ENCODE measurements at places on chromosomes 6 and 20. TPM values are rescaled to one million over a fixed set of nuclear protein-coding genes. Genes with fewer than 3 reads are reported as not detected.
A peak's percentile ranks its signal among the peaks of the same experiment; 100 is the strongest.

ADTRP gene
- not detected for total RNA-seq

MTHFD1L gene
- 37.4 TPM for total RNA-seq

HCRTR2 gene
- total RNA-seq, result not detected

PROKR2 gene
- not detected for total RNA-seq

UNC5CL gene
- 3.7 TPM for total RNA-seq

GRCh38 chr6:33772902-33773472, 15.9 kb downstream of the LEMD2 start:
- H3K4me1 ChIP-seq, result peaks cover 4% of the 10 kb centered on the region
- peaks cover 27% of the 10 kb centered on the region for H3K36me3 ChIP-seq
- H3K4me3 ChIP-seq, result no peak overlapping the region

DNA sequence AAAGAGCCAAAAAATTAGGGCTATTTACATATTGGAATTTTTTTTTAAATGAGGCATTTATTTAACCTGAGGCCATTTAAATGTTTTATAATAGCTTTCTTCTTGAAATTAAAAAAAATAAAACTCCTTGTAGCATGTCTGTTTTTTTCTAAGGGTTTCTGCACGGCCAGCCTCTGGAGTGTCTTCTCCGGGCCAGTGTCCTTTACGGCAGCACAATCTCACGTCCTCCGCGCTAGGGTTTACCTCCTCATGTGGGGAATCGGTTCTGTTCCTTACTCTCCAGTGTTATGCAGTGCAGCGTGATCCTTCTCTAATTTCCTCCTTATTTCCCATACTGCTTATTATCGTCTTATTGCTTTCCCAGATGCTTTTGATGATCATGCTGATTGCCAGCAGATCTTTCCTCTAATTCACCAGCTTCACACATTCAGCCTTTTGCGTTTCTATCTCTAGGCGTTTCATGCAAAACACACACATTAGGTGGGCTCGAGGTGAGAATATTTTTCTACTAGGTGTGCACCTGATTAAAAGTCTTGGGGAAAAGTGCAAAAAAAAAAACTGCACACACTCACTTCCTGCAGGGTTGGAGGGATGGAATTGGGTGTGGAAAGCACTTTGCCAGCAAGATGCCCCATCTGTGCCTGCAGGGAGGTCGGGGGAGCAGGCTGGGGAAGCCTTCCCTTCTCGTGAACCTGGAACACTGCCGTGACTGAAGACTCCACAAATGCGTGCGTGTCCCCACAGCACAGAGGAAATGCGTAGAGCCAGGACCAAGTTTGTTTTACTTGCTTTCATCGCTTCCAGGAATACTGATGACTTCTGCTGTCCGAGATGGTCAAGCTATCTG, 56.1 kb downstream of the PSMG4 start:
- no peak overlapping the region for H3K4me3 ChIP-seq
- H3K36me3 ChIP-seq, result peaks cover 14% of the 10 kb centered on the region
- H3K4me1 ChIP-seq, result no peaks in the 10 kb centered on the region
- no peak for DNase-seq
- H3K27me3 ChIP-seq, result peaks cover 7% of the 10 kb centered on the region

DNA sequence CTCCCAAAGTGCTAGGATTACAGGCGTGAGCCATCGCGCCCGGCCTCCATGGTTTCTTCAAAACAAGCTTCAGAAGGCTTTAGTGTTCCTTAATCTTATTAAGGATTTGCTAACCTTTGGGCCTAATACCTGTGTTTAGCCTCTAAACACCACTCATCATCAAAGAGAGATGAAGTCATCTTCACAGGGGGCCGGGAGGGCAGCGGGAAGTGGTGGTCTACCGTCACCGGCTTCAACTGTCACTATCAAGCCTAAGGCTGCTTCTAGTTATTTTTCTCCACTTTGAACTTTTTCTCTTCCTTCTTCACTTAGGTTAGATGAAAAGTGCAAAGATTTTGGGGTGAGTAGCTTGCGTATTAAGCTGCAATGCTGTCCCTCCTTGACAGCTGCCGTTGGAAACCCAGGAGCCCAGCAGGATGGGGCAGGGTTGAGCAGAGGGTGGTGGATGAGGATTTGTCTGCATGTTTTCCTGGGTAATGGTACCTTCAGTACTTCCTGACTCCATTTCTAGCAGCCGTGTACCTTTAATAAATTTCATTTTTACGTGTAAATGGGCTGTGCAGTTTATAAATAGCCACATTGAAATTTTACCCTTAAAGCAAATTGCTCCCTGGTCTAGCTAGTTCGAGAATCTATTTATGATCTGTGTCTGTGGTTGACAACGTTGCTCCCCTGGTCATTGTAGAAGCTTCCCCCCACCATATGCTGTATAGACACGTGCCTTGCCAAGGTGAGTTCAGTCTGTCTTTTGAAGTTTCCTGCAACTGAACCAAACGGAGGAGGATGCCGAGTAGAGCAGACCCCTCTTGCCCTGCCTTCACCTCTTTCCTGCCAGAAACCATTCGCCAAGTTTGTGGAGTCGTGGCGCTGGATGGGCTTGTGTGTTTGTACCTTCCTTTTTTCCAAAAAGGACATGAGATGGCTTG, 64.8 kb downstream of the SYNJ2 start:
- peaks cover 12% of the 10 kb centered on the region for H3K36me3 ChIP-seq
- no peak overlapping the region for H3K4me3 ChIP-seq
- no peak for DNase-seq
- H3K27me3 ChIP-seq, result no peaks in the 10 kb centered on the region
- H3K27ac ChIP-seq, result no peak overlapping the region

DNA sequence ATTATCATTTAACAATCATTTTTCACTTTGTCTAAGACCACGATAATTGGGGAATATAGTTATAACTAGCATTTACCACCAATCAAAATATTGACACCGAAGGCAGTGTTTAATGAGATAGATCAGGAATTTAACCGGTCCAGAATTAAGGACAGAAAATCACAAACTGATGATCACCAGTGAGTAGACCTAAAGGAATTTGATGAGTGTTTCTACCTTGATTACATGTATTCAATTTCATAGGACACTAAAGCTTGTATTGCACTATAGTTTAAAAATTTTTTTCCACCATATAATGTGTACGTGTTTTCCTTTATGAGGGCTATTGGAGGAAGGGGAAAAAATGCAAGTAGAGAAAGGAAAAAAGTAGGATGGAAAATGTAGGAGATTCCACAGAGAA, 22.6 kb upstream of the ARHGAP18 start:
- H3K27ac ChIP-seq, result no peak overlapping the region
- H3K4me1 ChIP-seq, result peaks cover 14% of the 10 kb centered on the region
- H3K36me3 ChIP-seq, result no peaks in the 10 kb centered on the region
- no peak overlapping the region for H3K4me3 ChIP-seq
- DNase-seq, result no peak

DNA sequence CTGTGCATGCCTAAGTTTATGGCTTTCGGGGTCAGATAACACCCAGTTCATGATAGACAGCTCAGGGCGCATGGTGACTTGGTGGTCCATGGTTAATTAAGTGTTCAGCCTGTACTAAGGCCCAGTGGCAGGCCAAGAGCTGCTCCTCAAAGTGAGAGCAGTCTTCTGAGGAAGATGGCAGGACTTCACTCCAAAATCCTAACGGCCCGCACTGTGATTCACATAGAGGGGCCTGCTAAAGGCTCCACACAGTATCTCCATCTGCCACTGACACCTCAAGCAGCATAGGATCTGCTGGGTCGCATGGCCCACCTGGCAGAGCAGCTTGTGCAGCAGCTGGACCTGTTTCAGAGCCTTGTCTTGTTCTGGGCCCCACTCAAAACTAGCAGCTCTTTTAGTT, 10.6 kb upstream of the CST7 start:
- H3K27me3 ChIP-seq, result no peaks in the 10 kb centered on the region
- no peak overlapping the region for H3K4me3 ChIP-seq
- no peaks in the 10 kb centered on the region for H3K4me1 ChIP-seq
- H3K36me3 ChIP-seq, result no peaks in the 10 kb centered on the region
- H3K27ac ChIP-seq, result no peak overlapping the region
- no peak for DNase-seq

- peaks cover 3% of the 10 kb centered on the region for H3K27me3 ChIP-seq
- no peaks in the 10 kb centered on the region for H3K4me1 ChIP-seq
- no peaks in the 10 kb centered on the region for H3K36me3 ChIP-seq
- H3K4me3 ChIP-seq, result no peak overlapping the region
Observed at GRCh38 chr6:98992535-98992934, 44.8 kb upstream of the FBXL4 start.

DNA sequence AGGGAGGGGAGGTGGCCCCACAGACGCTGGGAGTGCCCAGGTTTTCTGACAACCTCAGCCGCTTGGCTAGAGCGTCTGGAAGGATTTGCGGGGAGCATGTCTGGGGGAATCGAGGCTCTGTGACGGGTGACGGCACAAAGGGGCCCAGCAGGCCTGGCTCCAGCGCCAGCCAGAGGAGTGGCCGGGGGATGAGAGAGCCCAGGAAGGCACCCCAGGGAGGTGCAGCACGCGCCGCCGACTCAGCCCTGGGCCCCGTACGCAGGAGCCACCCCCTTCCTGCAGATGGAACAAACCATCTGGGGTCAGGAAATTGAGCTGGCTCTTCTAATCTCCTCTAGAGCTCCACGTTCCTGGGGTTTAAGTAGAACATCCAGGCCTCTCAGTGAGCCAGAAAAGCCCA, 5.9 kb upstream of the SLCO4A1 start:
- H3K36me3 ChIP-seq, result no peaks in the 10 kb centered on the region
- no peak overlapping the region for H3K27ac ChIP-seq
- peaks cover 6% of the 10 kb centered on the region for H3K4me1 ChIP-seq
- DNase-seq, result no peak

DNA sequence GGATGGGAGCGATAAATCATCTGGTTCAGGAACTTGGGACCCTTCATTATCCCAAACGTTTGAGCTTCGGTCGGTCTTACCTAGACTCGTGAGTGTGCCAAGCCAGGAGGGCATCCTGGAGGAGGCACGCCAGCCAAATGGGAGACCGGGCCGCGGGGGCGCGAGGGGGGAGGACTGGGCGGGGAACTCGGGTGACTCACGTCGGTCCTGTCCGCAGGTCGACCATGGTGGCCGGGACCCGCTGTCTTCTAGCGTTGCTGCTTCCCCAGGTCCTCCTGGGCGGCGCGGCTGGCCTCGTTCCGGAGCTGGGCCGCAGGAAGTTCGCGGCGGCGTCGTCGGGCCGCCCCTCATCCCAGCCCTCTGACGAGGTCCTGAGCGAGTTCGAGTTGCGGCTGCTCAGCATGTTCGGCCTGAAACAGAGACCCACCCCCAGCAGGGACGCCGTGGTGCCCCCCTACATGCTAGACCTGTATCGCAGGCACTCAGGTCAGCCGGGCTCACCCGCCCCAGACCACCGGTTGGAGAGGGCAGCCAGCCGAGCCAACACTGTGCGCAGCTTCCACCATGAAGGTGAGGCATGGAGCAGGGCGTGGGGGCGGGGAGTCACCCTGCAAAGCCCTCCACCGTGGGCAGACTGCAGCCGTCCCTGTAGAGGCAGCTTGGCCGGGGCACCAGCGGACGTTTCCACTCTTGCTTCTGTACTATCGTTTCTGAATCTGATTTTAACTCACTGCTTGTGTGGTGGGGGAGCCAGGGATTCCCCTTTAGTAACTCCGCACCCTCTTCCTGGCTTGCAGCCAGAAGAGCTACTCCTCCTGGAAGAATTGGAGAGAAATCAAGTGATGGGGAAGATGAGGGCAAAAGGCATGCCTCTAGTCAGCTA, 2.7 kb downstream of the BMP2 start:
- peaks cover 9% of the 10 kb centered on the region for H3K36me3 ChIP-seq
- peaks cover 11% of the 10 kb centered on the region for H3K27me3 ChIP-seq
- H3K4me3 ChIP-seq, result peak overlapping the region; percentile 77
- H3K4me1 ChIP-seq, result peaks cover 30% of the 10 kb centered on the region
- H3K27ac ChIP-seq, result peak overlapping the region; percentile 34

DNA sequence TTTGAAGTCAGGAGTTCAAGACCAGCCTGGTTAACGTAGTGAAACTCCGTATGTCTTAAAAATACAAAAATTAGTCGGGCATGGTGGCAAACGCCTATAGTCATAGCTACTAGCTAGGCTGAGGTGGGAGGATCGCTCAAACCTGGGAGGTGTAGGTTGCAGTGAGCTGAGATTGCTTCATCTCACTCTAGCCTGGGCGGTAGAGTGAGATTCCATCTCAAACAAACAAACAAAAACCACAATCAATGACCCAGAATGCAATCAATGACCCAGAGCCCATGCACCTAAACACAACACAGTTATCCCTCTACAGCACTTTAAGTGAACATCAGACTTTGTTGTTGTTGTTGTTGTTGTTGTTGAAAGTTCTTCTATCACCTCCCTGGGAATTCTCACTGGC, 77.9 kb downstream of the MYB start:
- H3K36me3 ChIP-seq, result no peaks in the 10 kb centered on the region
- H3K4me1 ChIP-seq, result peaks cover 2% of the 10 kb centered on the region
- H3K27me3 ChIP-seq, result peaks cover 11% of the 10 kb centered on the region

DNA sequence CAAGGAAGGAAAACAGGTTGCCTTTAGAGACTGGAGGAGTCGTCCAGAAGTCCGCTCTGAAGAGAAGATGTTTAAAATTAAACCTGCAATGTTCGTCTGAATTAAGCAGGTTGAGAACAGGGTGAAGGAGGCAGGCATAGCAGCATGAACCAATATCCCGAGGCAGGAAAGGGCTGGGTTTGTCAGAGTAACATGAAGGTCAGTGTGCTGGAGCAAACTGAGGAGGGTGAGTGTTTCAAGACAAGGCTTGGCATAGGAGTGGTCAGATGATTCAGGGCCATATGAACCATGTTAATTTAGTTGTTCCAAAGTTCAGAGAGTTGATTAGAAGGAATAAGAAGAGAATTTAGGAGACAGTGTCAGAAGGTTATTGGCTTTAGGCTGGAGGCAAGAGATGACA, 93.3 kb downstream of the UTRN start:
- H3K4me1 ChIP-seq, result peaks cover 25% of the 10 kb centered on the region
- no peak for DNase-seq
- H3K27ac ChIP-seq, result peak overlapping the region; percentile 0
- peaks cover 12% of the 10 kb centered on the region for H3K36me3 ChIP-seq
- no peaks in the 10 kb centered on the region for H3K27me3 ChIP-seq

DNA sequence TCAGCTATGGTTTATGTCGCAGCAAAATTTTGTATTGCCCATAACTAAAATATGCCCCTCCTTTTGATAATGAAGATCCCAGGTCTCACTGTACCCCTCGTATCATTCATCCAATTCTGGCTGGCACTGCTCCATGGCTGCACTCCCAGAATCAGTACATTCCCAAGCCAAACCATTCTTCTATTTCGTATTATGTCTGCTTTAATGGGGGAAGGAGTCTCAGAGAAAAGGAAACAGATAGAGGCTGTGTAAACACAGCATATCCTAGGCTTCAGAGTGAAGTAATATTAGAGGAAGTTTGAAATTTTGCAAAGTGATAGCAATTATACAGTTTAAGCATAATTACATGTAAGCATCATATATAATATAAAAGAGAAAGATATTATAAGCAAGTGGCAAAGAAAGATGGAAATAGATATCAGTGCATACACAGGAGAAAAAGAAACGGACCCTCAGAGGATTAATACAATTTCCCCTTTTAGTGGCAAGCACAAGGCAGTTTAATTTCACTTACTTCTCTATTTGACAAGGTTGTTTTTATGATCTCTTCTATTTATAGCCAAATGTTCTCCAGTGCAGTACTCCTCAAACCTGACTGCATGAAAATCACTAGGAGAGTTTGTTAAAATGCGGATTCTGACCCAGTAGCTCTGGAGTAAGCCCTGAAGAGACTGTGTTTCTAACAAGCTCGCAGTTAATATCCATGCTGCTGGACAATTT, 56.5 kb upstream of the TENT5A start:
- H3K27me3 ChIP-seq, result no peaks in the 10 kb centered on the region
- no peak overlapping the region for H3K27ac ChIP-seq
- DNase-seq, result no peak
- H3K4me3 ChIP-seq, result no peak overlapping the region
- H3K4me1 ChIP-seq, result peaks cover 10% of the 10 kb centered on the region
- no peaks in the 10 kb centered on the region for H3K36me3 ChIP-seq

GRCh38 chr6:74690365-74690764, 515.5 kb downstream of the COL12A1 start:
- no peaks in the 10 kb centered on the region for H3K27me3 ChIP-seq
- DNase-seq, result no peak
- no peak overlapping the region for H3K27ac ChIP-seq
- H3K4me3 ChIP-seq, result no peak overlapping the region
- H3K4me1 ChIP-seq, result no peaks in the 10 kb centered on the region
